ENCODE measurements at places on chromosomes 5 and 9.
A peak's percentile ranks its signal among the peaks of the same experiment; 100 is the strongest.

GRCh38 chr5:37710965-37711364 lies 128.9 kb downstream of the GDNF start:
- no peak for DNase-seq

DNA sequence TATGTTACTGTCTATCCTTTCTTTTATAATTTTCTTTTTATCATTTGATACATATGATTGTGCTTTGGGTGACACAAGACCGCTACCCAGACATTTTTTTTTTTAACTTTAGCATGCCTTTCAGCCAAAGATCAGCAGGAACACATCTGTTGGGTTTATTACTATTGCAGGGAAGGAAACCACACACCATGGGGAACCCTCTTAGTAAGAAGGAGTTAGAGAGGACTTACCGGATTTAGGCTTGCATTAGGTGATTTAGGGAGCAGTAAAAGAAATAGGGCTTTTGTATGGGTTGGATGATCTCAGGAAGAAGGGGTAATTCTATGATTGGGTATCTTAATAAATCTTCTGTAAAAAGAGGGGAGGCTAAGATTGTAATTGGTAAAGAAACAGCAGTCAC lies 138.2 kb downstream of the SNX18 start:
- no peak for DNase-seq

GRCh38 chr9:105401651-105402050 lies 46.2 kb upstream of the FSD1L start:
- no peak for DNase-seq

- no peak for DNase-seq
Observed at GRCh38 chr5:42912184-42912798, 100.6 kb upstream of the SELENOP start.

GRCh38 chr5:155082401-155082800 lies 68.8 kb downstream of the KIF4B start:
- DNase-seq, result no peak

- DNase-seq, result no peak
Observed at GRCh38 chr5:113615708-113616107, 102.2 kb downstream of the YTHDC2 start.

- DNase-seq, result no peak
Observed at GRCh38 chr9:112640311-112640710, 77.6 kb downstream of the INIP start.

DNA sequence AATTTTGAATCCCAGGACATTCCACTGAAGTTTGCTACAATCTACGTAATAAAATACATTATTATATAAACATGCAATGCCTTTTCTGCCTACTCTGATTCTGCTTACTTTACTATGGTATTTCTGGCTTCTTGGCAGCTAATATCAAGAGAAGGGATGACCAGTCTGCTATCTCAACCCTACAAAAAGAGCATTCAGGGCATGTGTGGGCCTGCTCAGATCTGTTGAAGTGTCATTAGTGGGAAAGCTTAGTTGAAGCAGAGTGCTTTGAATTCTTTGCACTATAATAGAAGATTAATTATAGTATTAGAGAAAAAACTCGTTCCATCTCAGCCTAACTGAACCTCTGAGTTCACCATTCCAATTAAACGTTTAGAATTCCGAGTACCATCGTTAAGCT lies 339.5 kb upstream of the ISL1 start:
- DNase-seq, result no peak

GRCh38 chr9:7081065-7081600 lies 323.4 kb downstream of the KDM4C start:
- DNase-seq, result no peak

GRCh38 chr9:114278881-114279570 lies 43.9 kb upstream of the ORM1 start:
- DNase-seq, result no peak

DNA sequence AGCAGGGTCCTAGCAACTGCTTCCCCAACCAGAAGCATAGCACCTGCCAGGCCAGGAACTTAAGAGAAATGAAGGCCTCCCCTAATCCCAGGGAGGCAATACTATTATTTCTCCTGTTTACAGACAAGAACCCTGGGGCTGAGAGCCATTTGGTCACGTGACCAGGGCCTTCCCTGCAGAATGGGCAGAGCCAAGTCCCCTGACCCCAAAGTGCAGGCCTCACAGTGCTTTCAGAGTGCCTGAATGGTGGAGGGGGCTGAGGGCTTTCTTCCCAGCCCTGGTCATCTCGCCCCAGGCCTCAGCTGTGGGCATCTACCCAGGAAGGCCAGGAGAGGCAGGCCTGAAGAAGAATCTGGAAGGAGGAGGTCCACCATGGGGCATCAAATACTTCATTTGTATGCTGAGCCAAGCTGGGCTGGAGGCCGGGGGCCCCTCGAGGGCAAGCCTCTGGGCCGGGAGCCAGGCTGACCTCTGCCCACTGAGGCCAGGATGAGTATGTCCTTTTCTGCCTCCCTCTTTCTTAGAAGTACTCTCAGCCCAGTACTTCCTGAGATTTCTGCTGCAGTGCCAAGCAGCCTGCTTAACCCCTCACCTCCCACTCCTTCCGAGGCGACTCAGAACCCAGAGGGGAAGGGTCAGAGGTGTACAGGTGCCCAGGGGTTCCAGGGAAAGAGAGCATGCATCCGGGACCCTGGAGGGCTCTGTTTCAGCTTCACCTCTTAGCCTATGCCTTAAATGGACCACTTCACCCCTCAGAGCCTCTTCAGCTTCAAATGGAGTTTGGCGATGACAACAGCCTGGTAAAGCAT lies 18.9 kb upstream of the DUSP1 start:
- no peak for DNase-seq

DNA sequence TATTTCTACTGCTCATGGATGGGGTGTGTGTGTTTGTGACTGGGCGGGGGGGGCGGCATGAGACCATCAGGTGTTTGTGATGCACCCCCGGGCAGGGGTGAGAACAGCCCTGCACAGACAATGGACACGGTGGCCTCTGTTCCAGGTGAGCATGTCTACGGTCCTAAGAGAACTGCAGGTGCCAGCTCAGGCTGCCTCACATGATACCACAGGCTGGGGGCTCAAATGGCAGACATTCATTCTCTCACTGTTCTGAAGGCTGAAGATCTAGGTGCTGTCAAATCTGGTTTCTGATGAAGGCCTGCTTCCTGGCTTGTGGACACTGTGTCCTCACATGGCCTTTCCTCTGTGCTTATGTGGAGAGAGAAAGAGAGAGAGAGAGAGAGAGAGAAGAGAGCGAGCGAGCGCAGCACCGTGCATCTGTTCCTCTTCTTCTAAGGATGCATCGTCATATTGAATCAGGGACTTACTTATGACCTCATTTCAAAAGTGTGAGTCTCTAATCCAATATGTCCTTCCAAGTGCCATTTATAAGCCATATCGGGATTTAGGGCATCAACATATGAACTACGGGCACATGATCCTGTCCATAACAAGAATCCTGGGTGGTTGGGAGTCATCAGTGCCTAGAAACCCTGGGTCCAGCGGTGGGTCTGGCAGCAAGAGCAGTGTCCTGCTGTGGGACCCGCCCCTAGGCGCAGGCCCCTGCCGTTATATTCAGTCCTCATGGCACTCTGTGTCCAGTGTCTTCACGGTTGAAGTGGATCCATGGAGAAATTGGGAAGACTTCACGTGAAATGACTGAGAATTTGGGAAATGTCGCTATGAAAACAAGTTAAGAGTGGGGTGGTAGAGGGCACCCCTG lies 42.5 kb downstream of the NXNL2 start:
- no peak for DNase-seq

GRCh38 chr5:71705421-71705820 lies 13.7 kb upstream of the CARTPT start:
- DNase-seq, result no peak

DNA sequence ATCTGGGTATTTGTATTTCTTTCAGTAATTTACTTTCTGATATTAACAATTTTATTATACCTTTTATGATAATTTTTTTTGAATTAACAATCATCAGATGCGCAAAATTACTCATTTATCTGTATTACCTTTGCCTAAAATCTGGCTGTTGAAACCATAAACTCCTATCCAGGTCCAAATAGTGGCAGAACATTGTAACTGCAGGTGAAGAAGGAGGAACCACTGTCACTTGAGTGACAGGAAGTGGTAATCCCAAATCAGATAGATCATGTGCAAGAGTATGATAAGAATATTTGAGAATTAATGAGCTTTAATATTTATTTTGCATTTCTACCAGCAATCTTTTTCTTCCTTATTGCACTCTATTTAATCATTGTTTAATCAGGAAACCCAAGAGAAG lies 139.3 kb upstream of the TLE4 start:
- DNase-seq, result no peak

DNA sequence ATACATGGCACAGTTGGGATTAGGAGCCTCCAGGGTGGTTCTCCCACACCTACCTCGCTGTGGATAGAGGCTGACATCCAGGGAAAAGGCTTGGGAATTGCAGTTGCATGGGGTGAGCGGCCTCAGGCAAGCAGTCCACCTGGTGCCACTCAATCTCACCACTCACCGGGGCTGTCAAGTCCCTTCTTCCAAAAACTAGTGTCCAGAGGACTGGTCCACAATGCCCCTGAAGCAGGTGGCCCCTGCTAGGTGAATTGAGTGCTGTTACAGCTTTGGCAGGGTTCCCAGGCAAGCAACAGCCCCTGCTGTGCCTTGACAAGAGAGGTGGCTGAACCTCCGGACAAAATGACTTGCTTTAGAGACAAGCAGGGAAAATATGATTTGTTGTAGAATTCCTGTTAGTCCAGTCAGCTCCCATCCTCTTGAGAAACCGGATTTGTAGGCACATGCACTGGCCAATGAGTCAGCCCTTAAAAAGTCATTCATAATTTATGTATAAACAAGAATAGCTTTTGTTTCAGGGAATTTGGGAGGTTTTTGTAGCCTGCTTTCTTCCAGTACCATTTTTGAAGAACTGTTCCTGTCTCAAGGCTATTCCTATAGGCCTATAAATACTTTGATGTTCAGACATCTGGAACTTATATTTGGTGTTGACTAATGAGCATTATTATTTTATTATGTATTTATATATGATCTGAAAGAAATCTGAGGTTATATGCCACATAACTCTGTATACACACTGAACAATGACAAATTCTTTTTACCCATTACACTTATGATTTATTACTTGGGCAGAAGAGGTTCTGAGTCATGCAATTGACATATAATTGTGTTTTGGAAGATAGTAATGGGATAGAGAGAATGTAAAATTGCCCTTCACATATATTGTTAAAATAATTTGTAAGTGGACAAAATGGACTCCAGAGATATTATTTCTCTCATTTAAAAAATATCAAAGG lies 411.1 kb downstream of the ACTL7B start:
- no peak for DNase-seq

DNA sequence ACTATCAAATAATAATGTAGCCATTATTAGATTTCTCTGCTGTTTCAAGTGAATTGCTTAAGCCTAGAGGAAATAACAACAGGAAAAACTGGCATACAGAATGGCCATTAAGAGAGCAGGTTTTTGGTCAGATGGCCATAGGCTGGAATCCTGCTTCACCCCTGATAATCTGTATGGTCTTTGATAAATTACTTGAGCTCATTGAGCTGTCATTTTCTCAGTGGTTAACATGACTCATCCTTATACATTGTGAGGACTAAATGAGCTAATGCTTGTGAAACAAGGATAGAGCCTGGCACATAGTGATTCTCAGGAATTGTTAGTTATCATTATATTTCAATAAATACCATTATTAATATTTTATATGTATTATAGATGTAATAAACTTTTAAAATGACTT lies 516.5 kb downstream of the KIF4B start:
- DNase-seq, result no peak

GRCh38 chr5:117662361-117662760 lies 1087.7 kb upstream of the SEMA6A start:
- DNase-seq, result no peak

DNA sequence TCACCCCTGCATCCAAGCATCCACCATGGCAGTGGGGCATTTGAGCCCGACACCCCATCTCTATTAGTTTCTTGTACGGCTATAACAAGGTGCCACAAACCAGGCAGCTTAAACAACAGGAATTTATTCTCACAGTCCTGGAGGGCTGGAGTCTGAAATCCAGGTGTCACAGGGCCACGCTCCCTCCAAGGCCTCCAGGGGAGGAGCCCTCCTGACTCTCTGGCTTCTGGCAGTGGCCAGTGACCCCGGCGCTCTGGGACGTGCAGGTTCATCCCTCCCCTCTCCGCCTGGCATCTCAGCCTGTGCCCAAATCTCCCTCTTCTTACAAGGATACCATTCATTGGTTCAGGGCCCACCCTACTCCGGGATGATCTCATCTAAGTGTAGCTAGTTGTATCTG lies 394.5 kb upstream of the IRX1 start:
- no peak for DNase-seq

DNA sequence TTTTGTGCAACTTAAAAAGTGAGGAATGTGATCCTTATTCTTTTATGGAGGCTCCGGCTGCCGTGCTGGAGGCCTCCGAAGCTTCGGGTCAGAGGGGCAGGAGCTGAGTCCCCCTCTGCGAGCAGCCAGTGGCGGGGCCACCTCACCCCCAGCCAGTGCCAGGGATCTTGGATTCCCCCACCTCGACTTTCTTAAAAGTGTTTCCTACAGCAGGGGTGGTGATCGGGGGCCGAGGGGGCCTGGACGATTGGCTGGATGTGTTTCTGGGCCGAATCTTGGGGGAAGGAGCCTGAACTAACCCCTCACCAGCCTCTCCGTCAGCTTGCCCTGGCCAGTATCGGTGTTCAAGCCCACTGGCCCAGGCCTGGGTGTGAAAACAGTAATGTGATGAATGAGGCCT lies 92.2 kb upstream of the LMX1B start:
- no peak for DNase-seq

DNA sequence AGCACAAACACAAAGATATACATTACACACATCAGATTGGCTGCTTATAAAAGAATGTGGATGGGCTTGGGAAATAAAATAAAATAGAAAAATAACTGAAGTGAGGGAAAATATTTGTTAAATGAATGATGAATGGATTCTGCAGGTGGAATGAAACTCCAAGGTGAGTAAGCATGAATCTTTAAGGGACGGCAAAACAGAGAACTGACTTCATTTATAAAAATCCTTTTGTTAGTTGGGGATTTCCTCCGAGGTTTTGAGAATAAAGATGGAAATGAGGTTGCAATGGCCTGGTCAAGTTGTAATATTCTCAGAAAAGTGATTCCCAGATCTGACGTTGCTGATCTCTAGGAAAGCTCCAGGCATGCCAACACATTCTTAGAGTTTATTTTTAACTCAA lies 20.9 kb upstream of the SEMA6A start:
- no peak for DNase-seq

DNA sequence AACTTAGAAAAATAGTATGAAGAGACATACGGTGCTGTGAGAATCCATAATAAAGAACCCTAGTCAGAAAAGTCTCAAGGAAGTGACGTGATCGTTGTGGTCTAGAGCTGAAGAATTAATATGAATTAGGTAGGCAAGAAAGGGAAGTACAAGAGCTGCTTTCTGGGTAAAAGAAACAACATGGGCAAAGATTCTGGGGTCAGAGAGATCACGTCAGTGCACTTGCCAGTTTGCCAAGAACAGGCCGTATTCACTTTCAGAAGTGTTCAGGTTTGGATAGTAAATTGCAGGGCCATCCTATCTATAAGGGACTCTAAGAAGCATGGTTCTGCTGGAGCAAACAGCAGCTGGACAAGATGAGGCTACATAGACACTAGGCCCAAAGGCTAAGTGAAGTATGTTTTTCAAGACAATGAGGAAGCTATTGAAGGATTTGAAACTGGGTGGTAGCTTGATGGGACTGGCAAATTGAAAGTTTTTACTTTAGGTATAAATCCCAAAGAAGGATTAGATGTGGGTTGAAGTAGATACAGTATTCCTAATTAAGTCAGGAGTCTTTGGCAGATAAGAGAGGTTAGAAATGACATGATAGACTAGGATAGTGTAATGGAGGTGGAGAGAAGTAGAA lies 4.8 kb upstream of the CHD1 start:
- peak; percentile 6 for DNase-seq

GRCh38 chr5:154467655-154468354 lies 10.2 kb downstream of the HAND1 start:
- DNase-seq, result peak; percentile 65

Measured in stimulated activated CD8-positive, alpha-beta memory T cell treated with anti-CD3 and anti-CD28 coated beads, Interleukin-15, amount 100 ng/mL, for 48 hours (primary cell).